ENCODE measurements at places on chromosomes 11 and 22. TPM values are rescaled to one million over a fixed set of nuclear protein-coding genes. Genes with fewer than 3 reads are reported as not detected.

DNA sequence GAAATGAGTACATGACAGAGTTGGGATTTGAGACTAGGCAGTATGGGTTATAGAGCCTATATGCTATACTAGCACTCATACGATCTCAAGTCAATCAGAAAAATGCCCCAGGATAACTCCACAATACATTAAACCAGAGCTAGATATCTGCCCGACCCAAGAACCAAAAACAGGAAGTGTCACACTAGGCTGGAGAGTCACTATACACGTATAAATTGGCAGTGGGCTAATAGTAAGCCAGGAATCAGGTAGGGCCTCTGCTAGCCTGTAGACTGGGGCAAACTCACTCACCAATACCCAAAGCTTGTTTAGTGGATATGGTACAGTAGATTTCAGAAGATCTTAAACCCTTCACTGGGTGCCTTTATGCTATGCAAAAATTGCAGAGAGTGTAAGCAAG lies 16.2 kb upstream of the EIF4G2 start:
- DNase-seq: no peak

- DNase-seq: peak; percentile 6
These were observed 63.6 kb downstream of the NFAM1 start for GRCh38 chr22:42368379-42369249.

GRCh38 chr11:12770966-12771597 lies 96.9 kb downstream of the TEAD1 start:
- no peak for DNase-seq

GRCh38 chr11:125939081-125939521 lies 6.7 kb upstream of the VSIG10L2 start:
- no peak for DNase-seq

DNA sequence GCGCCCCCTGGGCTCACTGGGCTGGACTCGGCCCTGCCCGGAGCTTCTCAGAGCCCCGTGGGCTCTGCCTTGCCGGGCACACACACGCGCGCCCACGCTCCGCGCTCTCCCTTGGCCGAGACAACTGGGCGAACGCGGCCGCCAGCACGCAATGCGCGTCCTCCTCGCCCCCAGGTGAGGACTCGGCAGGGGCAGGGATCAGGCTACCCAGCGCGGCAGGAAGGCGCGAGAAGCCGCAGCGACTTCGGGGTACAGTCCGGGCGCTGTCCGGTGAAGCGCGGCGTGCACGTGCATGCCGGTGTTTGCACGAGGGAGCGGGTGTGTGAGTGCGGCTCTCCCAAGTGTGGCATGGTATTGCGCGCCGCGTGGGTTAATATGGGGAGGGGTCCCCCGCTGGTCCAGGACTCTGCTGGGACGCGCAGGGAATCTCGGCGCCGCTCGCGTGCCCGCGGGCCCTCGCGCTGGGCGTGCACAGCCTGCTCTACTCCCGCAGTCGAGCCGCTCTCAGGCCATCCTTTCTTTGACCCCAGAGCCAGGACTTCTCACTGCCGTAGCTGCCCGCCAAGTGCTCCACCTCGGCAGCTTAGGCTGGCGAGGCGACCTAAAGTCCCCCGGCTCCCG lies 5.4 kb downstream of the WNT7B start:
- DNase-seq: no peak

The NPAS4 gene
- not detected for total RNA-seq

The APOBEC3H gene
- 11.0 TPM for total RNA-seq

The PHLDA2 gene
- total RNA-seq: 2.1 TPM

The ABTB2 gene
- 5.4 TPM for total RNA-seq

DNA sequence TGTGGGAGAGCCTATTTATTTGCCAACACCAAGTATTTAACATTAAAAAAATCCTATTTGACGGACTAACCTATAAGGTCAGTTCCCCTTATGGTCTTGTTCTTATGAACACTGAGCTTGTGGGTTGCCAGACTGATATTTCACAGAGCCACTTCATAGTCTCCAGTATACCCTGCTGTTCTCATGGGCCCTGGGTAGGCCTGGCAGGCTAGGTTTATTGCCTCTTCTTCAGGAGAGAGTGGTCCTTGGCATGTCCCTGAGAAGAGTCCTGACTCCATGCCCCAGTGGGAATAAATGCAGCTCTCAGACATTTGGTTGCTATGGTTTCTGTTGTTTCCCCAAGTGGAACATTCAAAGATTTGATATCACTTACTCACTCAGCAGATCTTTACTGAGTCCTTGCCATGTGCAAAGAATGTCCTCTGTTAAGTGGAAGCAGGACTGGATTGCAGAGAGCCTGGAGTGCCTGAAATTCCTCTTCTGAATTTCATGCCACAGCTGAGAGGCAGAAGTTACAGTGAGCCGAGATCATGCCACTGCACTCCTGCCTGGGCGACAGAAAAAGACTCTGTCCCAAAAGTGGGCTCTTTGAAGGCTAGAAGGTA lies 15.7 kb downstream of the SLC5A1 start:
- no peak for DNase-seq

GRCh38 chr22:19597399-19597735 lies 73.2 kb upstream of the CLDN5 start:
- peak; percentile 80 for DNase-seq

The TIGD3 gene
- 0.91 TPM for total RNA-seq

The CD6 gene
- total RNA-seq: 233 TPM

DNA sequence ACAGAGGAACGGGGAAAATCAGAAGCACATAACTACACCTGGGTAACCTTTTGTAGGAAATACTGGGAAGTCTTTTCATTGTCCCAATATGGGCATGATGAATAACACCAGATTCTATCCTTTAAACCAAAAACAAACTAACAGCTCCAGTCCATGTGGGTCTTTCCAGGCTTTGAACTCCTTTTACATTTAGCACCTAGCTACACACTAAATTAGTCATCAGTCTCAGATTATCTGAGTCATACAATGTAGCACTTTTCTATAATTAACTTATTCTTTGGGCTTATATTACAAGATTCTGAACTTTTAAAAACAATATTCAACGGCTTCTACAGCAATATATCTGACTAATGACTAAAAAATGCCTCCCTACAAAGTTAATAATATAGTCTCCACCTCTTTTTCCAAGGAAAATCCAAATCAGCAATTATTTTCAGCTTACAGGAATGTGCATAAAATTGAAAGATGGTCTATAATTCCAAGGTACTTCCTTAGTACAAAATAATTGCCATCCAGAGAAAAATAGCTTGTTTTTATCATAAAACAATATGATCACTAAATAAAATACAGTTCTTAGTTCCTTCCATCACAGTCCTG lies 26.3 kb downstream of the STK33 start:
- no peak for DNase-seq

The FOLH1 gene
- not detected for total RNA-seq

GRCh38 chr22:50014655-50015401 lies 2.3 kb upstream of the IL17REL start:
- no peak for DNase-seq

- DNase-seq: no peak
These were observed 1.4 kb downstream of the ZFPL1 start for GRCh38 chr11:65085446-65085845.

- no peak for DNase-seq
These were observed 320.1 kb downstream of the OPCML start for GRCh38 chr11:133212201-133212600.

GRCh38 chr11:113549611-113550578 lies 74.7 kb upstream of the DRD2 start:
- no peak for DNase-seq

The DCDC1 gene
- 0.15 TPM for total RNA-seq

- no peak for DNase-seq
These were observed 6.6 kb upstream of the ATF4 start for GRCh38 chr22:39513791-39514190.

DNA sequence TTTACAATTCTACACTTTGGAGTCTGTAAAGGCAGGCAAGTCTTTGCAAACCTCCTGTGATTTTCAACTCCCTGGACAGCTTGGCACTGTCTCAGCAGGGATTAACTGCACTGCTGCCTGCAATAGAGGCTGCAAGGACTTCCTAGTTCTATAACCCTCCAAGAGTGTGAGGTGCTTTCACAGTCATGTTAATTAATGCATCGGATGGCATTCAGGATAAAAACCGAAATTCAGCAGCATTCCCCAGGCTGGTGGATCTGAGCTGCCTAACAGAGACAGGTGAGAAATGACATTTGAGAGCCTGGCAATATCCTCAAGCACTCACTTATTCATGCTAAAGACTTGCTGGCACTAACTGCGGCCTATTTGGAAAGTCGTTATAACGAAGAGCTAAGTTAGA lies 85.0 kb downstream of the LARGE1 start:
- DNase-seq: no peak

The CD248 gene
- total RNA-seq: 3.1 TPM

- no peak for DNase-seq
These were observed 38.3 kb downstream of the PISD start for GRCh38 chr22:31623592-31624304.

The PNPLA5 gene
- total RNA-seq: not detected

DNA sequence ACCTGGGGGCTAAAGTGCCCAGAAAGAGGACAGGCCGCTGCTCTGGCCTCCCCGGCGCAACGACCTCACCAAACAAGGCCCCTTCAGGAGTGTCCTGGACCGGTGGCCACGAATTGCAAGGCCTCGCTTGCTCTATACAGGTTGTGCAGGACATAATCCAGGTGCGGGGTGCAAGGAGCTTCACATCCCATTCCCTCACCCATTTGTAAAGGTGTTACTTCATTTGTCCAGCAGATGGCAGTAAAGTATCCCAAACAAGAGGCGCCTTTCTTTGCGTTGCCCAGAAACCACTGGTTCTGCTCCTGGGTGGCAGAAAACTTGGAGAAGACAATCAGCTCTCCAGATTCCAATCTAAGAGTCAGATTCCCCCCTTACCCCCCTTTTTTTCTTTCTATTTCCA lies 35.9 kb upstream of the PRDM11 start:
- DNase-seq: peak; percentile 58

- no peak for DNase-seq
These were observed 161.0 kb upstream of the SORL1-AS1 start for GRCh38 chr11:121613724-121614123.

The TESMIN gene
- 1.3 TPM for total RNA-seq

The TUB gene
- total RNA-seq: 0.11 TPM

The MCHR1 gene
- not detected for total RNA-seq

DNA sequence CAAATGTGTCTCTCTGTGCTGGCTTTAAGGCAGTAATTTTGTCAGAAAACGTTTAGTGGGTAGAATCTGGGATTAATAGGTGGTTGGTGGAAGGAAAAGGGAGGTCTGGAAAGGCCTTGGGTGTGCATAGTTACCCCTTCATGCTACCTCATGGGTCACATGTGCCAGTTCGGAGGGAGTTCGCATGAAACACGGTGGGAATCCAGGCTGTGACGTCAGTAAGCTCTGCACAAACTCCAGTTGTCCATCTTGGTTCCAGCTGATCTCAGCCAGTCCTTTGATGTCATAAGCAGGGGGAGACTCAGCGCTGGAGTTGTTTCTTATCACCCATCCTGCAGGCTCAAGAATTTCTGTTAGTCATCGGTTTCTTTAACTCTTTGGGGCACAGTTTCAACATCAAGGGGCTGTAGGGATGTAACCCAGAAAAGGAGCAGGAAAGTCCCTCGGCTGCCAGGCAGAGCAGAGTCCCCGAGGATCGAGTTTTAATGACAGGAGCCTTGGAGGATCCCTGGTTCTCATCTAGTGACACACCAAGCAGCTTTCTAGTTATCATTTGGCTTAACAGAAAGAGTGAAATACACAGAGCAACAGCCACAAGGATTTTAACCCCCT lies 28.9 kb downstream of the MOV10L1 start:
- no peak for DNase-seq

The ROBO4 gene
- total RNA-seq: not detected

DNA sequence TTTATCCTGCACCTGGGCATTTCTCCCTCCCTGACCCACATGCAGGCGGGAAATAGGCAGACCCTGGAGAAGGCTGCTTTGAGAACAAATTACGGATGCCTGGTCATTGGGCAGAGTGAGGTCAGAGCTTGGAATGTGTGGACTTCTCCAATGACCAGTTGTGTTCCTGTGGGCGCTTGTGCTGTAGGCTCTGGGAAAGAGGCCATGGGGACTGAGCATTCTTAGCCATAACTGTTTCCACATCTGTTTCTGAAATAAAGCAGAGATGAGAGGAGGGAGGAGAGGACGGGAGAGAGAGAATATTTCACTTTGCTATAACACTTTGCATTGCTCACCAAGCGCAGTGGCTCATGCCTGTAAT lies 11.2 kb upstream of the TMEM184B start:
- no peak for DNase-seq

DNA sequence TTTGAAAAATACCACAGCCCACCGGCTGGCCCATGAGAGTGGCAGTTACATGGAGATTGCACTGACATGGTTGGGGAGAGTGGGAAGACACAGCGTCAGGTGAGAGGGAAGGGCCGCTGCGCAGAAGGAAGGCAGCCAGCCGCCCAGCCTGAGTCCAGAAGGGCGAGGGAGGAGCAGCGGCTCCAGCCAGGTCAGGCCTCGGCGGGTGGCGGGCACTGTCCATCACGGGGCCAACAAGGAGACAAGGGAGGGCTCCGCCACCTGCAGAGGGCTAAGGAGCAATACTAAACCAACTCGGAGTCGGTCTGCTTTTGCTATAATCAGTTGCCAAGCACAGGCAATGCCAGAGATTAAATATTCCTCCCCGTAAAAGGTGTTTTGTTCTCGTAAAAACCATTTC lies 384.5 kb downstream of the TBC1D22A start:
- no peak for DNase-seq

The CPT1B gene
- 43.6 TPM for total RNA-seq

GRCh38 chr11:72971192-72971967 lies 157.2 kb downstream of the ATG16L2 start:
- DNase-seq: no peak

GRCh38 chr11:128323381-128323780 lies 264.0 kb downstream of the ETS1 start:
- DNase-seq: peak; percentile 37

The SLC25A18 gene
- not detected for total RNA-seq

The PGA5 gene
- not detected for total RNA-seq

The FXYD6 gene
- not detected for total RNA-seq

- no peak for DNase-seq
These were observed 3.1 kb downstream of the RAB30 start for GRCh38 chr11:83068568-83068967.

The OR10A2 gene
- total RNA-seq: not detected

The OMP gene
- total RNA-seq: not detected

GRCh38 chr11:44952082-44952481 lies 1.4 kb upstream of the TP53I11 start:
- no peak for DNase-seq

DNA sequence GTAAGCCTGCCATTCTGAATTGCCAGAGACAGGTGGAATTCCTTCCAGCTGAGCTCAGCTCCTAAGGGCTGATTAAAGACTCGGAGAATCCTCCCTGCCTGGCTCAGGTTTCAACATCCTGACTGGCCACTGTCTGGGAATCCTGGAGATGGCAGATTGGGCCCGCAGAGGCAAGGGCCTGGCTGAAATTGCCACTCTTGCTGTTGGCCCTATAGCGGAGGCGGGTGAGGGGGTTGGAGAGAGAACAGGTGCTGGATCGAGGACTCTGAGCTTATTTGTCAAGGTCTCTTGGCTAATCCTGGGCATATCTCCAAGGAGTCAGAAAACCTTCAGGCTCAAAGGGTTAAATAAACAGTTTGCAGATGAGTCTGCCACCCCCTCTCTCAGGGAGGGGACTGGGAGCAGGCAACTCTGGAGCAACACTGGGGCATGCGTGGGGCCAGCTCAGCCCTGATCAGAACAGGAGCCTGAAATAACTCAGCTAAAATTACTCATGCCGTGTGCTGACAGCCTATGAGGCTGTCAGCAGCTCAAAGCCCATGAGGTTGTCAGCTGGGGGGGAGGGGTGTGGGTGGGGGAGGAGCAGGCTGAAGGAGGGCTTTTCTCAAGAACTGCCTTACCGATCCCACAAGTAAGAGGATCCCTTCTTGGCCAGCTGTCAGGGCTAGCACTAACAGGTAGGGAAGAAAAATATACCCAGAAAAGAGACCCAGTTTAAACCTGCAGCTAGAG lies 14.7 kb upstream of the MFRP start:
- no peak for DNase-seq

The CSTF3 gene
- total RNA-seq: 35.3 TPM

GRCh38 chr11:2529636-2530035 lies 84.8 kb downstream of the KCNQ1 start:
- no peak for DNase-seq

Measured in CD8-positive, alpha-beta memory T cell (primary cell).